Esophagus squamous epithelium (tissue), 5 donors: ENCODE measurements at places on chromosomes 11 and 22.

GRCh38 chr11:858762-859339 lies 16.2 kb downstream of the TSPAN4 start:
- DNase-seq, result no peak

DNA sequence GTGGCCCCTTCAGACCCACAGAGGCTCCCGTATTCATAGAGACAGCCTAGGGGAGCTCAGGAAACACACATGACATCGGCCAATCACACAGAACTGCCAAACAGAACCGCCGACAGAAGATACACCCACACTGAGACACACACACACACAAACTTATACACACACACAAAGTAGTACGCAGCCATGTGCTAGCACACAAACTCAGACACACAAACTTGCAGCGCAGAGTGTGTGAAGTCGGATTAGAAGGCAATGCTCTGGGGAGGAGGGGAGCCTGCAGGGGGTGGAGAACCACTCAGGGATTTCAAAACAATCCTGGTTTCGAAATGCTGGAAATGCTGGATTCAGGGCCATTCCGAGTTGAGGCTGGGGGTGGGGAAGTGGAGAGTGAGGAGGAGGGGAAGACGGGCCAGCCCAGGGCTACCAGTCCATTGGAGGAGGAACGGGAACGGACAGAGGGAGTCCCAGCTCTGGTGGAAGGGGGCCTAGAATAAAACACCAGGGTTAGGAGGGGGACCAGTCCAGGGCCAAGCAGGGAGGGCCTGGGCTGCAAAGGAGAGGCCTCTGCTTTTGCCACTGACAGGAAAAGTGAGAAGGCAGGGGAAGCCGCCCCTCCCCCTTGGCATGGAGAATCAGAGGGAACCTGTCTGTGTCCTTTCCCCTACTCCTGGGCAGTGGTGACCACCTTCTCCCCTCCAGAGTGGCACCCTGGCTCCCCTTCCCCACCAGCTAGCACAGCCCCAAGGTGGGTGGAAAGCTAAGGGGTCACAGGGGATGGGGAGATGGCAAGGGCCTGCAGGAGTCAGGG lies 4.4 kb downstream of the BCL9L start:
- DNase-seq, result no peak

GRCh38 chr11:19816817-19817216 lies 104.2 kb downstream of the NAV2 start:
- DNase-seq, result no peak

- no peak for DNase-seq
Observed at GRCh38 chr11:44813401-44813800, 86.6 kb downstream of the TSPAN18 start.

- no peak for DNase-seq
Observed at GRCh38 chr22:10741210-10741609, 4786.8 kb upstream of the OR11H1 start.

DNA sequence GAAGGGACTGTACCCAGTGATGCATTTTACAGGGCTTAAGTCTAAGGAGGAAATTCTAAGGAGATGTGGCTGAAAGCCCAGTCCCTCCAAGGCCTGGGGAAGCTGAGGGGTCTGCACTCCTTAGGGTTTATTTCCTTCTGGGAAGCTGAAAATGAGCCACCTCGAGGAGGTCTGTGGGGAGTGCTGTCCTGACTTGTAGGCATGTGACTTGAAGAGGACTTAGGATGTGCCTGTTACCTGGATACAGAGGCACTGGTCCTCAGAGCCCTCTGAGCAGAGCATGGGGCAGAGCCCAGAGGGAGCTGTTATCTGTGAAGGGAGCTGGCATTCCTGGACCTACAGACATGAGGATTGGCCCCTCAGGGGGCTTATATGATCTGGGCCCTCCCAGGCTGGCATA lies 77.1 kb downstream of the TP53I11 start:
- DNase-seq, result no peak

- no peak for DNase-seq
Observed at GRCh38 chr11:77596626-77597025, 6.9 kb downstream of the AQP11 start.

GRCh38 chr11:8202516-8203413 lies 33.9 kb upstream of the RIC3 start:
- DNase-seq, result no peak

GRCh38 chr11:74990941-74991340 lies 2.2 kb downstream of the NEU3 start:
- no peak for DNase-seq

DNA sequence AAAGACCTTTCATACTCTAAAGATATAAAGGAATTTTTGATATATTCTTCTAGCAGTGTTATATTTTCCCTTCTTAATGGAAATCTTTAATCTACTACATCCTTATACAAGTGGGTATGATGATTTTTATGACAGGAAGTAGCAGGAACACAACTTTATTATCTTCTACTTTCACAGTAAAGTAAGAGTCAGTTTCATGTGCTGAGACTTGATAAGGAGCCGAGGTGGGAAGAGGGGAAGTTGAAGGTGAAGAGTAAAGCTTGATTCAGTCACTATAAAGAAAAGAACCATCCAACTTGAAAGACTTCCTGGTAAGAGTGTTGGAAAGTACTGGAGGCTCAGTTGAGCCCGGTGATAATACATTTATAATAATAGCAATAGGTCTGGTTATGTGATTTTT lies 82.1 kb upstream of the PTH start:
- DNase-seq, result no peak

GRCh38 chr11:87722756-87723565 lies 452.3 kb downstream of the RAB38 start:
- no peak for DNase-seq

- DNase-seq, result no peak
Observed at GRCh38 chr11:116420030-116420429, 352.8 kb downstream of the BUD13 start.

DNA sequence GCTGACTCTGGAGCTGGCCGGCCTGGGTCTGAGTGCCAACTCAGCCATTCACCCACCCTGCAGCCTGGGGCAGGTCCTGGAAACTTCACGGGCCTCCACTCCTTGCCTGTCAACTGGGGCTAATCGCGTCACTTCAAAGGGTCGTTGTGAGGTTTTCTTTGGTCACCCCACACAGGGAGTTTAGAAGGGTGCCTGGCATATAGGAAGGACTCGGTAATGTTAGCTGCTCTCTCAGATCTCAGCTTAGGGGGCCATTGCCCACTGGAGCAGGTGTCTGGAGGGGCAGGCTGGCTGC lies 7.3 kb downstream of the INCENP start:
- DNase-seq, result no peak

DNA sequence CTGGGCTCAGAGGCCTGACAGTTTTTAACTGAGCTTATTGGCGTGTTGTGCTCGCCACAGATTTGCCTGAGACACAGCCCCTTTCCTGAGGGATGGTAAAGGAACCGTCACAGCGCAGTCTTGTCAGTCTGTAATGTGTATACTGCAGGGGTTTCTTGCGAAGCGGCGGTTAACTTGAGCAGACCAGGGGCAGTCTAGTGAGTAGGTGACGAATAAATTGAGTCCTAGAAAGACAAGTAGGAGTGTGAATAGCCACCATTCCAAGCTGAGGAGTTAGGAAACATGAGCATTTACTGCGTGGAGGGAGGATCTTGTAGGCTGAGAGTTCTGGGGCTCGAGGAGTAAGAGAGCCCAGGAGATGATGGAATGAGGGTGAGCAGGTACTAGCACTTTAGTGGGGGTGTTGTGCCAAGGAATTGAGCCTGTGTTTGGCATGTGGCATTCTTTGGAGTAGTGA lies 1.4 kb downstream of the MED15 start:
- no peak for DNase-seq

DNA sequence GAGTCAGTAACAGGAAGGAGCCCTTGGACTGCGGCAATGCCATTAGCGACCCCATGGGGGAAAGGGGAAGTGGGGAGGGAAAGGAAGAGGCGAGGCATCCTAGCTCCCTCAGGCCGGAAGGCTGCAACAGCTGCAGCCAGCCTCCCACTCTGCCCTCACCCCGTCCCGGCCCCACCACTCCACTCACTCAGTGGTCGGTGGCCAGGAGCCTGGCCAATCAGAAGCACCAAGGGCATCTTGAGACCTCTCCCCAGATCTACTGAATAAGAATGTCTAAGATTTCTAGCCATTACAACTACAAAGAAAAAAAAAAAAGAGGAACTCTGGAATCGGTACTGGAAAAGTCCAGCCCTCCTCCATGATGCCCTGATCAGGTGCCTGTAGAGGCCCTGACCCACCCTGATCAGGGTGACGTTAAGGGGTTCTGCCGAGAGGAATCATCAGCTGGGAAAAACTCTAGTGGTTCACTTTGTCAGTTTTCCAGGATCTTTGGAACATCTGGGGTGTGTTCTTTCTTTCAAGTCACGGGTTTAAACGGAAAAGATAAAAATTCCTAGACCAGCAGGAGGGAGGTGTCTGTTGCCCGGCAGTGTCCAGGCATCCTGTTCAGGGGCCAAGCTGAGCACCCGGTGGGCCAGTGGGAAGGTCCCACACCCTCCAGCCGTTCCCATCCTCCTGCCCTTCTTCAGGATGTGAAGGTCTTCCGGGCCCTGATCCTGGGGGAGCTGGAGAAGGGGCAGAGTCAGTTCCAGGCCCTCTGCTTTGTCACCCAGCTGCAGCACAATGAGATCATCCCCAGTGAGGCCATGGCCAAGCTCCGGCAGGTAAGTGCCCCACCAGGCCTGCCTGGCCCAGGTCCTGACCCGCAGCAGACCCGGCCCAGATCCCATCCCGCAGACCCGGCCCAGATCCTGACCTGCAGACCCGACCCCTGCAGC lies 14.4 kb downstream of the OAF start:
- DNase-seq, result no peak

DNA sequence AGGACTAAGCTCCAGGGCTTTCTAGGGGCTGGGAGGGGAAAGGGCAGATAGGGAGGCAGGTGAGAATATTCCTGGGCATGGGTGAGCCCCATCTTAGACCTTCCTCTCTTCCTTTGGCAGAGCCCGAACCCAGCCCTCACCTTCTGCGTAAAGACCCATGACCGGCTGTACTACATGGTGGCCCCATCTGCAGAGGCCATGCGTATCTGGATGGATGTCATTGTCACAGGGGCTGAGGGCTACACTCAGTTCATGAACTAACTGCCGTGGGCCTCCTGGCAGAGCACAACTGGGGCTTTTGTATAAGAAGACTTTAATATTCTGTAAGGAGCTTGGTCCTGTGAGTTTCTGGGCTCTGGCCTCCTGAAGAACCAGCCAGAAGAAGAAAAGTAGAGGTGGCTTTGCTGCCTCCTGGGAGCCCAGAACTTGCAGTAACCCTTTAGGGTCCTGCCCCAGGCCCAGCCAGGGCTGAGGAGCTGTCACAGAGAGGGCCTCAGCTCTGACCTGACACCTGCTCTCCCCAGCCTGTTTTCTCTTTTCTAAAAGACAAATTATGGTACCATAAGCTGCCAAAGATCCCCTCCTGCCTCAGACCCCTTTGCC lies 22.8 kb downstream of the TREH start:
- DNase-seq, result no peak

GRCh38 chr11:131279654-131280384 lies 90.6 kb upstream of the NTM start:
- DNase-seq, result no peak

DNA sequence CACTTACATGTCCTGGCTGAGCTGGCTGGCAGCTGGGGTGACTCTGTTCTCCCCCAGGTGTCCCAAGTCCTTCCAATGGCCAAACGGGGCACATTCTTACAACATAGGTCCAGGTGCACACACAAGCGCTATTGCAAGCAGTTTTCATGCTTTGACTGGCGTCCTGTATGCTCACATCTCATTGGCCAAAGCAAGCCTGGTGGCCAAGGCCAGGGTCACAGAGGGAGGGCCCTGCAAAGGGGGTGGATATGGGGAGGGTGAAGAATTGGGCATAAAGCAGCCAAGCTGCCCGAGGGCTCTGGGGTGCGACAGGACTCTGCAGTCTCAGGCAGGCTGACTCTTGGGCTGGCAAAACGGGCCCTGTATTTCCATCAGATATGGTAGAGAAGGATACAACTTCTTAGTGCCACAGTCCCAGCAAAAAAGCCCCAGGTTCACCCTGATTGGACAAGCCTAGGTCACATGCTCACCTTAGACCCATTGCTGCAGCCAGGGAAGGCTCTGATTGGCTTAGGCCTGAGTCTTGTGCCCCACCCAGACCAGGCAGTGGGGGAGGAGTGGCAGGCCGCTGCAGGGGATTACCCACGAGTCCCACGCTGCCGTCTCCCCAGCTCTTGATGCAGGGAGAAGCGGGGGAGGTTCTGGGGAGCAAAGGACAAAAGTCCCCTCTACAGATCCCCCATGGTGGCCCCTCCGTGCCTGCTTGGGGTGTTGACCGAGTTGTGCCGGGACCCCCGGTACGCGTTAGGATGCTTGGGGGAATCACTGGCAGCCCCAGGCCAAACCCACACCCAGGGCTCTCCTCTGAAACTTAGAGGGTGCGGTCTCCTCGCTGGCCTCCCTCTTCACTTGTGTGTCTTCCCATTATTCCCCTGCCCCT lies 110.8 kb downstream of the ARHGAP8 start:
- DNase-seq, result no peak

DNA sequence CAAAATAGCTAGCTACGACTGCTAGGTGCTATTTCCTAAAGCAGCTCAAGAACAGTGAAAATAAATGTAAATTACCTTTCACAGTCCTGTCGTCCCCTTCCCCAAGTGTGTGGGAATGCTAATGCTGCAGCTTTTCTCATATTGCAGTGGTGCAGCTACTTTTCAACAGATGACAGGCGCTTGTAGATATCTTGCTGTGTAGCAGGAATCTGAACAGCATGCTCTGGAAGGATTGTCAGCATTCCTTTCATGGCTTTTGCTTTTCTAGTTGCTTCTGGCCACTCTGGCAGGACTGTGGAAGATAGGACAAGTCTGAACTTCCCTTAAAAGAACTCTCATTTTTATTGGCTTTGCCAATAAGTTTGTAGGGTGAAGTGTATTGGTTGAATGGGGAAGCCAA lies 18.8 kb downstream of the FAR1 start:
- no peak for DNase-seq

GRCh38 chr22:17116572-17117330 lies 4.4 kb downstream of the TMEM121B start:
- no peak for DNase-seq

DNA sequence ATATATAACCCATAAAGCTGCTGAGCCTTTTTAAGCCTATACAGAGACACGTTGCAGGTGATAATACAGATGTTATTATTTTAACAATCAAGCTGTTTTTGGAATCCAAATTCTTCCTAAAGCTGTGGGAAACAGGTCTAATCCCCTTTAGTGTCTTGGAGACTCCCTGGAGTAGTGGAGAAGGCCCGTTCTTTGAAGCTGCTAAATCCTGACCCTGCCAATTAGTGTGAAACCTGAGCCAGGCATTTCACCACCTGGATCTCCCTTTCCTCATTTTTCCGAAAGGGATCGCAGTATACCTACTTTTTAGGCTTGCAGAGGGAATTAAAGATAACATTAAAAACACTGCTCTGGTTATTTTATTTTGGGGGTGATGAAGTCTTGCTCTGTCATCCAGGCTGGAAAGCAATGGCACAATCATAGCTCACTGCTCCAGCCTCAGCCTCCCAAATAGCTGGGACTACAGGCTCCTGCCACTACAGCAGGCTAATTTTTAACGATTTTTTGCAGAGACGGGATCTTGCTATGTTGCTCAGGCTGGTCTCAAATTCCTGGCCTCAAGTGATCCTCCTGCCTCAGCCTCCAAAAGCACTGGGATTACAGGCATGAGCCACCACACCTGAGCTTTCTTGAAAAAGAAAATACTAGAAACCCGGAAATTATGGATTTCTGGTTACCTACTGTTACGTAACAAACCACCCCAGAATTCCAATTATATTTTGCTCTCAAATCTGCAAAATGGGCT lies 1.7 kb upstream of the EIF4ENIF1 start:
- no peak for DNase-seq
